ENCODE measurements at places on chromosomes 3 and 15.

GRCh38 chr3:143529018-143529478, 319.2 kb downstream of the SLC9A9 start:
- DNase-seq = no peak

- DNase-seq = no peak
These were observed 125.3 kb downstream of the BDH1 start for GRCh38 chr3:197430502-197430901.

DNA sequence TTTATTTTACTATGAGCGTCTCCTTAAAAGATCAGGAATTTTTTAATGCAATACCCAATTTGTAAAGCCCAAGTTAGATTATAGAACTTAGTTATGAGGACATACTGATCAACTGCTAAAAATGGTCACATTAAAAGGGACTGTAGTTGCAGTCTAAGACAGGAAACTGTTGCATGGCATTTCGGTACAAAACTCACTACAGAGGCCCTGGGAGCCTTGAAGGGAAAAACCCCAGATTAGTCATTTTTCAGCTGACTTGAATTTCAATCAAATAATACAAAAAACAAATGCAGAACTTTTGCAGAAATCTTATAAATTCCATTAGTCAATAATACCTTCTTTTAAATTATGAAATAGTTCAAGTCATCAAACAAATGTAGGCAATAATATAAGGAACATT, 6.9 kb upstream of the PTX3 start:
- DNase-seq = no peak

GRCh38 chr15:62021991-62022600, 38.2 kb downstream of the VPS13C start:
- no peak for DNase-seq

GRCh38 chr3:94373456-94373855, 310.6 kb downstream of the NSUN3 start:
- DNase-seq = no peak

Data from caudate nucleus (tissue), 63 donors.